HEK293T (cell line): ENCODE measurements at places on chromosomes 7 and 10.

DNA sequence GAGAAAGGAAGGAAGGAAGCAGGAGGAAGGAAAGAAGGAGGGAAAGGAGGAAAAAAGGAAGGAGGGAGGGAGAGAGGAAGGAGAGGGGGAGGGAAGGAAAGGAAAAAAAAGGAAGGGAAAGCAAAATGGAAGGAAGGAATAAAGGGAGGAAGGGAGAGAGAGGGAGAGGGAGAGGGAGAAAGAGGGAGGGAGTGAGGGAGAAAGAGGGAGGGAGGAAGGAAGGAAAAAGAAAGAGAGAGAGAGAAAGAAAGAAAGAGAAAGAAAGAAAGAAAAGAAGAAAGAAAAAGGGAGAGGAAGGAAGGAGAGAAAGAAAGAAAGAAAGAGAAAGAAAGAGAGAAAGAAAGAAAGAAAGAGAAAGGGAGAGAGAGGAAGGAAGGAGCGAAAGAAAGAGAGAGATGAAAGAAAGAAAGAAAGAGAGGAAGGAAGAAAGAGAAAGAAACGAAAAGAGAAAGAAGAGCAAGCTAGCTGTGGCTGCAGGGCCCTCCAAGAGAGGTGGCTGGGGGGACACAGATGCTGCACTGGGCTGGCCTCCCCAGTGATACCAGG, 472.4 kb upstream of the MGMT start:
- no peak for DNase-seq

GRCh38 chr7:128022631-128023532, 8.4 kb downstream of the LRRC4 start:
- no peak for DNase-seq

DNA sequence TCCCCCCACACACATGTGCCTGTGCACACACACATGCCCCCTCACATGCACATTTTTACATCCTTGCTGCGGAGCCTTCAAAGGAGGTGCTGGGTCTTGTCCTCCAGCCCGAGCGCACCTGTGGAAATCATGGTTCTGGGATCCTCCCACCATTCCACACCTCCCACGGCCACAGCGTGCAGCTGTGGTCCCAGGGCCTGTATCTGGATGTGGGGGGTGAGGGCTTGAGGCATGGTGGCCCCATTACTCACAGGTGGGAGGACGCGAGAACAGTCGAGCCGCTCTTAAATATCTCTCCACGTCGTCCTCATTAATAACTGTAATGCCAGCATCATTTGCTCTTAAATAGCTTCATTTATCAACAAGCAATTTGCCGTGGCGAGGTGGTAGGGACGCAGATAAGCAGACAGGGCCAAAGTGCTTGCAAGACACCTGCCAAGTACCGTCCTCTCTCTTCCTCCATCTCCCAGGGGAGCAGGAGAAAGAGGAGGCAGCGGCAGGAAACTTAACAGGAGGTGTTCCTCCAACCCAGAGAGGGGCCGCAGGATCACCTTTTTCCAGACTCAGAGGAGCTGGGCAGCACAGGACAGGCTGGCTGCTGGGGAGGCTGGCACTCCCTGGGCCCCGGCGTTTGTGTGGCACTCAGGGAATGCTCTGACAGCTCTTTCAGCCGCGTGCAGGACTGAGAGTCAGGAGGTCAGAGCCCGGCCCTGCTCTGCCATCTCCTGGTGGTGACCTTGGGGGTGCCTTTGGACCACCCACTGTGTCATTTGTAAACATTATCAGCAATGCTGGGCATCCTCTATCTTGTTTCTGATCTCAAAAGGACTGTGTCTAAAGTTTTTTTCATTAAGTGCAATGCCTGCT, 87.4 kb downstream of the CDH23 start:
- no peak for DNase-seq

GRCh38 chr7:2632733-2633537, 1.1 kb downstream of the TTYH3 start:
- DNase-seq, result peak; percentile 57

- DNase-seq, result no peak
Observed at GRCh38 chr7:96985992-96986391, 19.4 kb upstream of the DLX6 start.

GRCh38 chr7:148286150-148286549, 304.4 kb upstream of the C7orf33 start:
- DNase-seq, result peak; percentile 63

- DNase-seq, result no peak
Observed at GRCh38 chr7:15407910-15408309, 153.9 kb downstream of the AGMO start.

- no peak for DNase-seq
Observed at GRCh38 chr7:111210996-111211395, 120.1 kb downstream of the LRRN3 start.

GRCh38 chr10:35803046-35803445, 160.9 kb upstream of the FZD8 start:
- no peak for DNase-seq

GRCh38 chr10:44385026-44385695, at the start of gene CXCL12:
CXCL12 (minus strand) TSS chr10:44385097; CDS start chr10:44385005, 92 bp downstream.
- no peak for DNase-seq

- DNase-seq, result no peak
Observed at GRCh38 chr10:49564461-49565009, 25.6 kb upstream of the ERCC6 start.

DNA sequence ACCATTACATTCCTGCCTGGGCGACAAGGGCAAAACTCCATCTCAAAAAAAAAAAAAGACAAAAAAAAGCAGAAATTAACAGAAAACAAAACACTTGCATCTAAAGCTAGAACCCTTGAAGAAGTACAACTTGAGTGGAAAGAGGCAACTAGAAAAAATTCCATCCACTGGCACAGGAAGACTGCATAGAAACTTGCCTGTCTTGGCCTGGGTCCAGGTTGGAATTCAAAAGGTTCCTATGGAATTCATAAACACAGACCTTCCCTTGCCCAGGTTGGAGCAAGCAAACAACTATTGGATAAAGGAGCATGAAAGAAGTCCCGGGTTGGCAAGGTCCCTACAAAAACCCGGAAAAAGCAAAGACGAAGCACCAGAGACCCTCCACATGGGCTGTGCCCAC, 69.8 kb downstream of the CCDC71L start:
- DNase-seq, result no peak

GRCh38 chr10:63717027-63717715, 196.0 kb downstream of the REEP3 start:
- no peak for DNase-seq

DNA sequence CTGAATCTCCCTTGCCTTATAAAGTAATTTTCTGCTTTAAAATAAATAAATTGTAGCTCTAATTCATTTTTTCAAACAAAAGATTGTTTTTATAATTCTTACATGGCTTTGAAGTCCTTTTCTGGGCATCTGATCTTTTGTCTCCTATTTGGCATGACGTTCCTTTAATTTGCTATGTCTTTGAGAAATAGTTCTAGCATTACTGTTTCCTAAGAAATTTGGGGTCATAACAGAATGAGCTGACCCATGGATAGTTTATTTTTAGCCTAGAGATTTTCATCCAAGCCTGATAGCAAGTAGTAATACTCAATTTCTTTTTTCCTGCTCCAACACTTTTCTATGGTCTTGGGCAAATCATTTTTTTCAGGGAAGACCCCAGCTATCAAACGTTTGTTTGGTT, 31.4 kb downstream of the CCDC71L start:
- DNase-seq, result no peak

DNA sequence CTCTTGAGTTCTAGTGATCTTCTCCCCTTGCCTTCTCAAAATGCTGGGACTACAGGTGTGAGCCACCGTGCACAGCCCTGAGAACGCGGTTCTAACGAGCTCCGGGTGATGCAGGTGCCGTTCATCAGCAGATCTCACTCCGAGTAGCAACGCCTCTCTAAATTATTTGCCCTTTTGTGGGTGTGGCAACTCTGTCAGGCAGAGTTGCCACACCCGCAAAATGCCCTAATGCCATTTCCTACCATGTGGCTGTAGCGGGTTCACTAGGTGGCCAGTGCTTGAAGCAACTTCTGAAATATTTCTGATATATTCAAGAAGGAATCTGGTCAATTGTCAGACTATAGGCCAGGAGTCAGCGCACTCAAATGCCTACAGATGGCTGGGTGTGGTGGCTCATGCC, 62.9 kb upstream of the NMT2 start:
- no peak for DNase-seq

- no peak for DNase-seq
Observed at GRCh38 chr7:40470817-40471216, 336.0 kb downstream of the SUGCT start.

- DNase-seq, result peak; percentile 23
Observed at GRCh38 chr10:17029581-17030271, 99.9 kb downstream of the CUBN start.
